ENCODE measurements at places on chromosomes 6 and 20.
A peak's percentile ranks its signal among the peaks of the same experiment; 100 is the strongest.

DNA sequence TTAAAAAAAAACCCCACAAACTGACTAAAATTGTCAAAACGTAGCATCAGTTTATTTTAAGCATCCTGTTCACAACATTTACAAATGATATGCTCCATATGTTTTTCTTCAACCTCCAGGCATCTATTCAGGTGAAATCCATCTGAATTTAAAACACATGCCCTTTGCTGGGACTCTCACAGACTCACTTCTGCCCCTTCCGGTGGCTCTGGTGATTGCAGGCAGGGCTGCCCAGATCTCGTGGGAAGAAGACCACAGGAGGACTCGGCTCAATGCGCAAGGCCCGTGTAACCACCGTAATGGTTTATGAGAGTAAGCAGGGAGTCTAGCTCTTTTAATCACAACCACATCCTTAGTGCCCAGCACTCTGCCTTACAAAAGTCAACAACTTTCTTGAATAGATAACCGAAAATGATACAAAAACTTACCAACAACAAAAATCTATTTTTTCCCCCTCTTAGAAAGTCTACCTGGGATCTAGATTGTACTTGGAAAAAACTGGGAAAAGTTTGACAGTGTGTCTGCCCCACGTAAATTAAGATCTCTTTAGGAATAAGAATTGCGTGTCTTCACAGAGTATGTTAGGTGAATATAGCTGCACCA is 139.1 kb downstream of the KIF16B start:
- DNase-seq = peak; percentile 35

DNA sequence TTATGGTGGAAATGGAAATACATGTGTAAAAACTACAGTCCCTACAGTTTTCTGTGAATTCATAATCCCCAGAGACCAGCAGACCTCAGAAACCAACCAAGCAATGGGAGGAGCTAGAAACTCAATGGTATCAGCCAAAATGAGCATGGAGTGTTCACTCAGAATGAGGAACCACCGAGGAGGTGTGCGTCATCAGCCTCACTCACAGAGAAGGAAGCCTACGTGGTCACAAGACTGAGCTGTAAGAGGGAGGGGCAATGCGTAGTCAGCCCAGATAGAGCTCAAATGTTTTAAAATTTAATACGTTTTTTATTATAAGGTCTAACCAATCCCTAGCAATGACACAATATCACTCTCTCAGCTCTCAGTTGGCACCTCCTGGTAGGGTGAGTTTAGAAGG is 17.4 kb downstream of the MYLK4 start:
- DNase-seq = no peak

- no peak for DNase-seq
Observed at GRCh38 chr6:2641044-2641725, 109.5 kb downstream of the MYLK4 start.

GRCh38 chr20:23132930-23133559 is 46.9 kb upstream of the CD93 start:
- DNase-seq = no peak

- no peak for DNase-seq
Observed at GRCh38 chr6:166006900-166007301, 160.8 kb downstream of the TBXT start.

- DNase-seq = no peak
Observed at GRCh38 chr6:36318690-36319435, 17.8 kb downstream of the BNIP5 start.

DNA sequence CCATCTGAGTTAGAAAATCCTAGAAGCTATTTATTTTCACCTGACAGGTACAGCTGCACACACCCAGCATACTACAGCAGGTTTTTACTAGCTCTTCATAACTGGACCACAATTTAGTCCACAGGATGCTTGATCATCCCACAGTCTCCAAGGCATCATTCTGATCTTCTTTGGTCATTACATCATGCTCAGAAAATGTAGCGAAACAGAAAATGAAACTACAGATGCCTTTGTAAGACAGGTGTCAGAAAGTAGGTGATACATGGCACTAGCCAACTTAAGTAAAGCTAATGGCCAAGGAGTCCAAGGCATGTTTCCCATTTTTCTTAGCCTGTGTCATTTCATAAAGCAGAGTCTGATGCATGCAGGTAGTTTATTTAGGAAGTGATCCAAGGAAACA is 102.3 kb downstream of the HTR1B start:
- no peak for DNase-seq

GRCh38 chr20:51446230-51446629 is 96.3 kb downstream of the NFATC2 start:
- no peak for DNase-seq

GRCh38 chr6:54874349-54875048 is 27.9 kb downstream of the FAM83B start:
- DNase-seq = no peak

DNA sequence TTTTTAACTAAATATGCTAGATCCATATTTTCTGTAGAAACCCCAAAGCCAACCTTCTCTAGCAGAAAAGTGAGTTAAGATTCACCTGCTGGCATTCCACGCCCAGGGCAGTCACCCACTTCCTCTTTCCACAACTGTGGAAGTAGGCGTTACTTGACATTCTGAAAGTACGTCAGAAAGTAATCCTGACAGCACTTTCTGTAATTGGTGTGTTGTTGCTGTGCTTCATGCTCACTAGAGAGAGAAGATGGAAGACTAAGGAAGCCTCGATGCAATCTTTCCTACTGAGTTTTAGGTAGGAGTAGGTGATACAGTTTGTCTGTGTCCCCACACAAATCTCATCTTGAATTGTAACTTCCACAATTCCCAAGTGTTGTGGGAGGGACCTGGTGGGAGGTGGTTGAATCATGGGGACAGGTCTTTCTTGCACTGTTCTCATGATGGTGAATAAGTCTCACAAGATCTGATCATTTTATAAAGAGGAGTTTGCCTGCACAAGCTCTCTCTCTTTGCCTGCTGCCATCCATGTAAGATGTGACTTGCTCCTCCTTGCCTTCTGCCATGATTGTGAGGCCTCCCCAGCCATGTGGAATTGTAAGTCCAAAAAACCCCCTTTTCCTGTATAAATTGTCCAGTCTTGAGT is 101.1 kb downstream of the MAP3K7 start:
- no peak for DNase-seq

- DNase-seq = no peak
Observed at GRCh38 chr6:76441875-76442274, 369.4 kb upstream of the IMPG1 start.

- DNase-seq = no peak
Observed at GRCh38 chr6:127517693-127518092, 1.4 kb downstream of the MTCL3 start.

- DNase-seq = no peak
Observed at GRCh38 chr6:136014454-136015437, 163.2 kb downstream of the PDE7B start.

GRCh38 chr20:47054945-47055344 is 160.3 kb downstream of the EYA2 start:
- no peak for DNase-seq

GRCh38 chr6:14984519-14984853 is 261.4 kb upstream of the JARID2 start:
- DNase-seq = no peak

GRCh38 chr6:54040545-54040944 is 70.7 kb upstream of the MLIP start:
- DNase-seq = no peak

DNA sequence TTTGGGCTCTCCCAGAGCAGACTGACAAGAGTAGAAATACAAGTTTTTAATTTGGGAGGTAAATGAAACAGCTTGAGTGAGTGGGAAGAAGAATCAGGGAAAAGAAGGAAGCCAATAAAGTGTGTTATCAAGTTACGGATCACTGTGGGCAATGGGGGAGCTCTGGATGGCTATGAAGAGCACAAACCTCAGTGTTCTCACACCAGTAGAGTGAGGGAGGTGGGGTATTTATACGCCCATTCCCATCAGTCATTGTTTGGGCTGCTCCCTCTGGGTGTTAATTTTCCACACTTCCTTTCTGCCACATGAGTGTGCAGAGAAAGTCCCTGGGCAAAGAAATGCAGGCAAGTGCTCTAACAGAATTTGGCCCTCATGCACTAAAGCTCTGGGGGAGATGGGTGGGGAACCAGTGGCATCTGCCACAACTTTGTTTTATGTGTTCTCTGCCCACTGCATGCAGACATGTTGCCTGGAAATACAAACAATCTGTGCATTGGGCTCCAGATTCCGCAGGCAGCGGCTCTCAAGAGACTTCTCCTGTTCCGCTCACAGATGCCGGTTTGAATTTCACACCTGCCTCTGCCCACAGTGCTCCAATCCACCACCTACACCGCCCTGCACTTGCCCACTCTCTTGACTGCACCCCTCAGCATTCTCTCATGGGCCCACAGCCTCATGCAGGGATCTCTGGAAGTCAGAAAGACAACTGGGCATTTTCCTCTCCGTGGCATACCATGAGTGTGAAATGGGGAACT is 211.1 kb upstream of the RNF24 start:
- DNase-seq = no peak

DNA sequence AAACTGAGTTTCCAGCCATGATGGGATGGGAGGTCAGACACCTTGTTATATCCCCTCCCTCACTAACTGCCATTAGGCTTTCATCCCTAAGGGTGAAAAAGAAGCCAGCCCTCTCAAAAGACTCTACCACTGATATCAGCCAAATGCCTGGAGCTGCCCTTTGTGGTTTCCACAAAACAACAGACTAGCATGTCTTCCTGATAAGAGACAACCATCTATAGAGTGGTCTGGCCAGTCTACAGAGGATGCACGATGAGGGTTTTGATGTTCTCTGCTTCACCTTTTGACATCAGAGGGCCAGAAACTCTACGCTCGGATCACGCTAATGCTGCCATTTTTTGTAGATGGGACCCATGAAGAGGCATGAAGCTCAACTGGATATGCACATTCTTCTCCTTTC is 61.7 kb upstream of the ARHGAP18 start:
- DNase-seq = no peak

GRCh38 chr6:17741507-17741906 is 34.8 kb upstream of the NUP153 start:
- DNase-seq = no peak

DNA sequence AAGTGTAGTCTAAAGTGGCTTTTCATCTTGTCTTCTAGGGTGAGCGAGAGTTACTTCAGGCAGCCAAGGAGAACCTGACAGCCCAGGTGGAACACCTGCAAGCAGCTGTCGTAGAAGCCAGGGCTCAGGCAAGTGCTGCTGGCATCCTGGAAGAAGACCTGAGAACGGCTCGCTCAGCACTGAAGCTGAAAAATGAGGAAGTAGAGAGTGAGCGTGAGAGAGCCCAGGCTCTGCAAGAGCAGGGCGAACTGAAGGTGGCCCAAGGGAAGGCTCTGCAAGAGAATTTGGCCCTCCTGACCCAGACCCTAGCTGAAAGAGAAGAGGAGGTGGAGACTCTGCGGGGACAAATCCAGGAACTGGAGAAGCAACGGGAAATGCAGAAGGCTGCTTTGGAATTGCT is 27.1 kb downstream of the C20orf173 start:
- no peak for DNase-seq

DNA sequence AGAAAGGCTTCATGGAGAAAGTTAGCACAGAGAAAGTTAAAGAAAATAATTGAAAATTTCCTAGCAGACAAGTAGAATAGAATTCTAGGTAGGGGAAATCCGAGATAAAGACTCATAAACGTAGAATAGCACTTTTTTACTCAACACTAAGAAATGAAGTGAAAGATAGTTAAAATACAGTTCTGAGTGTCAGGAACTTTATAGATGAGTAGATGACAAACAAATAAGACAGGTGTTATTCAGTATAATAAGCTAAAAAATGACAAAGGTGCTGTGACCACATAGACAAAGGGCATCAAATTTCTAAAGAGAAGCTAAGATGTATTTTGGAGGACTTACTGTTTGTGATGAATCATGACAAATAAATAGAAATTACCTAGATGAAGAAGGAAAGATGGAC is 12.9 kb downstream of the FKBP1C start:
- no peak for DNase-seq

DNA sequence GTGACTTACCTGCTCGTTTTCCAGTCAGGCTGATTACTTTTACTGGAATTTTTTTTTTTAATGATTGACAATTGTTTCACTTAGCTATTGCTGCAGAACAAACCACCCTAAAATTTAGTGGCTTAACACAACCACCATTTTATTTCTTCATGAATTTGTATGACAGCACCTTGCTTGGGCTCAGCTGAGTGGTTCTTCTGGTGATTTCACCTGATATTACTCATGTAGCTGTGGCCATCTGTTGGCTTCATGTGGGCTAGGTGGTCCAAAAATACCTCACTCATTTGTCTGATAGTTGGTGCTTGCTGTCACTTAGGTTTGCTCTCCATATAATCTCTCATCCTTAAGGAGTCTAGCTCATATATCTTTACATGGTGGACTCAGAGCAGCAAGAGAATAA is 5.3 kb downstream of the ISM1 start:
- DNase-seq = no peak

- DNase-seq = no peak
Observed at GRCh38 chr6:46953921-46954320, 32.2 kb upstream of the ADGRF5 start.

- DNase-seq = peak; percentile 63
Observed at GRCh38 chr20:62066339-62066982, 780 bp upstream of the TAF4 start.

DNA sequence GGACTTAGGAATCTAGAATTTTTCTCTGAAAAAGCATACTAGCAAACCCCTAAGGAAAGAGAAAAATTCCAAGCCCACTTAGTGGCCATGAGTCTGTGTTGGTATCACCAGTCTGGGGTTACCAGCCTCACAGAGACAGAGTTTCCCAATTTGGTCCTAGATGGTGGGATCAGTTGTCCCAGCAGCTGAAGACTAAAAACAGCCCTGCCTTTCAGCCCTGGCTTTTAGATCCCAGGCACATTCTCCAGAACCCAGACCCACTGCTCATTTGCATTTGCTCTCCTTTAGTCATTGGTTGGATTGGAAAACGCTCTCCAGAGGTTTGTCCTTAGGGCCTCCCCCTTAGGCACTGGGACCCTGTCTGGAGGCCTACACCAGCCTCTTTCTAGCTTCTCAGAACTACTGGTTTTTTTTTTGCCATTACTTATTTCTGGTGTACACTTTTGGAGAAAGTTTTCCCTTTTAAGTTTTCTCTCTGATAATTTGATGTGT is 39.1 kb upstream of the FOXO3 start:
- no peak for DNase-seq

DNA sequence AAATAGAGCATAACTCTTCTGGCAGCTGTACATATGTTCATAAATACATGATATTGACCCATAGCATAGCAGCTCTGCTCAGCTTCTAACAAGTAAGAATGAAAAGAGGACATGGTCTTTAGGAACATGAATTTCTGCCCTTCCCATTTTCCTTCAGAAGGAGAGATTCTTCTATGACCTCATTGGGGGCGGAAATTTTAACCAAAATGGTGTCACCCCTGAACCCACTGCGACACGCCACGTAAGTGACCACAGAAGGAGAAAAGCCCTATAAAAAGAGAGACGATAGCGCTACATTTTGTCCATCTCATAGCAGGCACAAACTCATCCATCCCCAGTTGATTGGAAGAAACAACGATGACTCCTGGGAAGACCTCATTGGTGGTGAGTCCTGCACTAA is at the start of gene IL17A:
Gene IL17A (plus strand): TSS at position 301 of the 400 bp plus-strand sequence. CDS start 57 bp downstream, at position 358.
- DNase-seq = no peak
